ENCODE measurements at places on chromosomes 6 and 20.

GRCh38 chr6:27836783-27837624, 75.2 kb downstream of the OR2B2 start:
- DNase-seq = no peak

DNA sequence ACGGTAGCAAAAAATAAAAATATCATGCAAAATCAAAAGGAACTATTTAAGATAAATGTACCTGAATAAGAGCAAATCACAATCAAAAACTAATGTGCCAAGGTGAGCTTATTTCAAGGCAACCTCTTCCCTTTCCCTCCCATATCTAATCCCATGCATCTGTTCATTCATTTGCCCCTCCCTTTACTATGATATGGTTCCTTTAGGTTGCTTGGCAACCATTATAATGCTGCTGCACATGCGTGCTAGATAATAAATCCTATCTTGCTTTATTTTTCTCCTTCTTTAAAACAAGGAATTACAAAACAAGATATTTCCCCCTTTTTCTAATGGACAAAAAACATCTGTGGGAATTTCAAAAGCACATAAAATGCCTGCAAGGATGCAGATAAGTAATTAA, 318.2 kb upstream of the POU3F2 start:
- no peak for DNase-seq

DNA sequence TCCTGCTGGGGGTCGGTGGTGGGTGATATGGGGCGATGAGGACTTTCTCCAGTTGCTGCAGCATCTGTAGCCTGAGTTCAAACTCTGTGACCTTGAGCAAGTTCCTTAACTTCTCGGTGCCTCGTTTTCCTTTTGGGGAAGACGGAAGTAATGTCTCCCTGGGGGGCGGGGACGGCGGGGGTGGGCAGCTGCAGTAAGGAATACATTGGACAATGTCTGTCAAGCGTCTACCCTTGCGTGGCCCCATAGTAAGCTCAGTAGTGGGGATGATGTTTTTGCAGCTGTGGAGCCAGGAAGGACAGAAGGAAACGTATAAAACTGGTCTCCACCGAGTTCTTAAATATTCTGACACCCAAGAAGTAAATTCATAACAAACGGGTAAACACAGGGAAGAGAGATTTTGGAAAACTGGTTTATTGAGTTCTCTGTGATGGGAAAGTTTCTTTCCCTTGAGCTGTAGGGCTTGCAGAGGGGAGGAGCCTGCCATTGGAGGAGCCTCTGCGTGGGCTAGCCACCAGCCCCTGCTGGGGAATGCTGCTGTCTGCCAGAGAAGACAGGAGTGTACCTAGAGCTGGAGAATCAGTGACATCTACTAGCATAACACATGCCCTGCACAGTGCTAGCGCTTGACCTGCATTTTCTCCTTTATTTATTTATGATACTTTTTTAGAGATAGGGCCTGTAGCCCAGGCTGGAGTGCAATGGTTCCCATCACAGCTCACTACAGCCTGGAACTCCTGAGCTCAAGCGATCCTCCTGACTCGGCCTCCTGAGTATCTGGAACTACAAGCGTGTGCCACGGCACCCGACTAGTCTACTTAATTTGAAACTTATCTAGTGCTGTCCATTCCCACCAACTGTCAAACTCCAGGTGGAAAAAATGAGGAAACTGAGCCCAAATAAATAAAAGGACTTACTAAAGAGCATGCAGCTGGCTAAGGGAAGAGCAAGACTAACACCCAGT, 1.2 kb upstream of the ACSS1 start:
- DNase-seq = no peak

- DNase-seq = no peak
Observed at GRCh38 chr6:66226109-66226508, 519.1 kb upstream of the EYS start.

- no peak for DNase-seq
Observed at GRCh38 chr20:17225851-17226409, 910 bp upstream of the PCSK2 start.

All from stimulated activated CD8-positive, alpha-beta memory T cell treated with anti-CD3 and anti-CD28 coated beads, Interleukin-15, amount 100 ng/mL, for 1 hour (primary cell).